ENCODE measurements at places on chromosomes 4 and X.

DNA sequence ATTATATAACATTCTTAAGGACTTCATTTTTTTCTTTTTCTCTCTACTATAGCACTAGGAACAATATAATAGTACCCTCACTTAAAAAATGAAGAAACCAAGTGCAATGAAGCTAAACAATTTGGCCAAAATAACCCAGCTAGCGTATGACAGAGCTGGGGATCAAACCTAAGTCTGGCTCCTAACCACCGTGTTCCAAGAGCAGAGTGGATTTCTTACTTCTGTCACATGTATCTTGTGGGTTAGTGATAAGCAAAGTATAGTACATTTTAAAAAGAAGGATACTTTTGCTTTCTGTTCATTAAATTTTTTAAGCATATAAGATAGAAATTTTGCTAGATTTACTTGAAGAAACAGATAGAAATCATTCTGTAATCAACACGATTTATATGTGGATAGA lies 11.5 kb downstream of the LIMCH1 start:
- DNase-seq: no peak

GRCh38 chr4:12703036-12703435 lies 781.1 kb downstream of the RAB28 start:
- DNase-seq: no peak

- no peak for DNase-seq
Observed at GRCh38 chr4:925171-925570, 6.9 kb downstream of the GAK start.

DNA sequence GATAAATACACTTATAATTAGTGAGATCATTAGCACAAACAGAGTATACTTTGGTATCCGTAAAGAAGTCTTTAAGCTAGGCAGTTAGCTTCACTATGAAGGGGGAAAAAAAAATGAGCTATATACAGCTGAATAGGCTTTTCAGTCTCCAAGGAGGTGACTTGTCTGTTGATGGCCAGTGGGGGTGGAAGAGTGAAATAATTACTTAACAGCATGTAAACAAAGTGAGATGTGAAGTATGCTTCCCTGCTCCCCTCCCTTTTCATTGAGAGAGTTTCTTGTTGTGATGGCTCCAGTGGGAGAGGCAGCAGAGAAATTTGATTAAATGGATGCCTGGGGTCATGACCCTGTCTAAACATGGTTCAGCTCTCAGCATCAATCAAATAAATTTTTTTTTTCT lies 180.9 kb downstream of the DACH2 start:
- no peak for DNase-seq

DNA sequence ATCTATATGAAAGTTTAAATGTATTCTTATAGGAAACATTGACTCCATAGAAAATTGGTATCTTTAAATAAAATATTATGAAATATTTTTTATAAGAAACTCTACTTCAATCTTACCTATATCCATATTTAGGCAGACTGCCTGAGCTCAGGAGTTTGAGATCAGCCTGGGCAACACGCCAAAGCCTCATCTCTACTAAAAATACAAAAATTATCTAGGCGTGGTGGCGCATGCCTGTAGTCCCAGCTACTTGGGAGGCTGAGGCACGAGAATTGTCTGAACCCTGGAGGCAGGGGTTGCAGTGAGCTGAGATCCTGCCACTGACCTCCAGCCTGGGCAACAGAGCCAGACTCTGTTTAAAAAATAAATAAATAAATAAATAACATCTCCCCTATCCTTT lies 47.5 kb downstream of the PABPC4L start:
- no peak for DNase-seq
